Globus pallidus (tissue), 1 donor: ENCODE measurements at places on chromosomes 16 and 17.

DNA sequence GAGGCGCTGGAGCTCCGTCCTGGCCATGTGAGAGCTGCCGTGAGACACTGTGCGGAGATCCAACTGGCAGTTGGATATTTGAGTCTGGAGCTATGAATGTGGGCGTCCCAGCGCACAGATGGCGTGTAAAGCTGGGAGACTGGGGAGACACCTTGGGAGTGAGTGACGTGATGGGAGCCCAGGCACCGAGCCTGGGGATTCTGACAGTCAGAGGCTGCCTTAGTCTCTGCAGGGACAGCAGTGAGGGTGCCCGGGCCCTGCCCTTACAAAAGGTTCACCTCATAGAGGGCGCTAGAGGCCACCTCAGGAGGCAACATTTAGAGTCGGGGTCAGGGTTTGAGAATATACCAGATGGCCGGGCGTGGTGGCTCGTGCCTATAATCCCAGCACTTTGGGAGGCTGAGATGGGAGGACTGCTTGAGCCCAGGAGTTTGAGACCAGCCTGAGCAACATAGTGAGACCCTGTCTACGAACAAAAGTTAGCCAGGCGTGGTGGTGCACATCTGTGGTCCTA is 194.1 kb upstream of the GSE1 start:
- DNase-seq: no peak

- DNase-seq: no peak
Measured at GRCh38 chr16:15484662-15485061, 50.3 kb downstream of the BMERB1 start.

GRCh38 chr16:80804056-80804525 is 307 bp downstream of the CDYL2 start:
- DNase-seq: no peak

DNA sequence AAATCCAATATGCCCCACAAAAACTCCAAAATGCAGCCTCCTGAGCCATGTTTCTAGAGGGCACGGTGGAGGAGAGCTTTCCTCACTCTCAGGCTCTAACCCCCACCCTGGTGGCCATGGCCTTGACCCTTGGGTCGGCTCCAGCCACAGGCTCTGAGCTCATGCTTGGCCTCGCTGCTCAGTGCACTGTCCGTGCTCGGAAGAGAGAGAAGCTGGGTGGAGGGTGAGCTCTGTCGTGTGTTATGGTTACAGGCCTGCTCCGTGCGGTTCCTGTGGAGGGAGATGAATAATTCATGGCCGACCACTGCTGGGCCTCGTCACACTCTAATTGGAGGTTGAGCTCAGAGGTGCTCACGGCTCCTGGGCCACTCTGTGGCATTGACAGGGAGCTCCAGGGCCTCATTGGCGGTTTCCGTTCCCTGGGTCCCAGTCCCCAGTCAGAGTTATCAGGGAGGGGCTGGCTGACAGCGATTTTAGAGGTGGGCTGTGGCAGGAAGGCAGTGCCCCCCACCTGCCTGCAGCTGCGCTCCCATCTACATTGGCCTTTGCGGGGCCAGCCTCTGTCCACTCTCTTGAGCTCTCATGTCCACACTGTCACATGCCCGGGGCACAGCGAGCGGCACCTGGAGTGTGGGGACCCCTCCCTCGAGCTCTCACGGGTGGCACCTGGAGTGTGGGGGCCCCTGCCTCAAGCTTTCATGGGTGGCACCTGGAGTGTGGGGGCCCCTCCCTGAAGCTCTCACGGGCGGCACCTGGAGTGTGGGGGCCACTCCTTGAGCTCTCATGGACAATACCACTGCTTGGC is 24.9 kb downstream of the ACSF3 start:
- no peak for DNase-seq

DNA sequence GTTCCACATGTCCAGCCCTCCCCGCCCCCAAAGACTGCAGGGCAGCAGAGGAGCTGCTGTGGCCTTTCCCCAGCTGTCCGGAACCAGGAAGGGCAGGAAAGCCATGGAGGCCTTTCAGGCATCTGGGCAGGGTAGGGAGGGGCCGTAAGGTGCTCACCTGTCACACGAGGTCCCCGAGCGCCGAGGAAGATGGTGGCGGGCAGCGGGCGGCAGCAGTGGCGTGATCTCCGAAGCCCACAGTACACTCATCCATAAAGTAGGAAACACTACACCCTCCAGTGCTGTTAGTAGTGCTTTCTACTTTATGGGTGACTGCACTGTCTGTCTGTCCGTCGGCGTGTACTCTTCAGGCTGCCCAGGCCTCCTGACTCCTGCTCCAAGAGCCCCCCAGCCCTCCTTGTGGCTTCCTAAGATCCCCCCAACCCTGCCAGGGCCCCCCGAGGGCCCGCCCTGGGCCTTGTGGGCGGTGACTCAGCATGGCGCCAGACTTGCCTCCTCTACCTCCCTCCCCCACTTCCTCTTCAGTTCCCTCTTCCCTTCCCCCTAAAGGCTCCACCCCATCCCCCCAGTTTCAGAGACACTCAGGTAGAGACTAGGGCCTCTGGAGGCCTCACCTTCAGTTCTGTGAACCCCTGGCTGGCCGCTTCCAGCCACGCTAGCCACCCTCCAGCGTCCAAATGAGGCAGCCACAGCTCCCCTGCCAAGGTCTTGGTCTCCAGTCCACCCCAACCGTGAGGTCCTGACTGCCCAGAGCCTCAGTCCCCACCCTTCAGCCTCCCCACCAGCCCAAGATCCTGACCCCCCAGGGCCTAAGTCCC is 2.6 kb upstream of the TSPOAP1 start:
- DNase-seq: no peak

DNA sequence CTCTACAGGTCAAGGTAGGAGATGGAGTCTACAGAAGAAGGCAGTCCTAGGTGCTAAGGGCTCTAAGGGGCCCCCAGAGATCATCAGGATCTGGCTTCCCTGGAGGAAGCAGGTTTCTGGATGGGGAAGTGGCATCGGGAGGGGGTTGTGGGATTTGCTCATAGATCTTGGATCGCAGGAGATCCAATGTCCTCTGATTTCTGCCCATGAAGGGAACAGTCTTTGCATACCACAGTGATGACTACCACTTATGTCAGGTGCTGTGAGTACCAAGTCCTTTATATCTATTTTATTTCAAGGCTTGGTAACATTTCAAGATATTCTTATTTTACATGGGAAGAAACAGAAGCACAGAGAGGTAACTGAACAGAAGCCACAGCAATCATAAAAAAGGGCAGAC is 164.0 kb downstream of the RGS9 start:
- DNase-seq: no peak

GRCh38 chr17:81061027-81061735 is 26.2 kb downstream of the BAIAP2 start:
- no peak for DNase-seq

GRCh38 chr17:31310886-31311285 is 3.0 kb downstream of the EVI2B start:
- no peak for DNase-seq

GRCh38 chr17:19867329-19868078 is at the start of gene ULK2:
TSS of gene ULK2 (minus strand) at chr17:19867936. CDS start at chr17:19867417, 519 bp downstream.
- peak; percentile 71 for DNase-seq

- DNase-seq: no peak
Measured at GRCh38 chr17:47738178-47738577, 5.1 kb downstream of the TBX21 start.

DNA sequence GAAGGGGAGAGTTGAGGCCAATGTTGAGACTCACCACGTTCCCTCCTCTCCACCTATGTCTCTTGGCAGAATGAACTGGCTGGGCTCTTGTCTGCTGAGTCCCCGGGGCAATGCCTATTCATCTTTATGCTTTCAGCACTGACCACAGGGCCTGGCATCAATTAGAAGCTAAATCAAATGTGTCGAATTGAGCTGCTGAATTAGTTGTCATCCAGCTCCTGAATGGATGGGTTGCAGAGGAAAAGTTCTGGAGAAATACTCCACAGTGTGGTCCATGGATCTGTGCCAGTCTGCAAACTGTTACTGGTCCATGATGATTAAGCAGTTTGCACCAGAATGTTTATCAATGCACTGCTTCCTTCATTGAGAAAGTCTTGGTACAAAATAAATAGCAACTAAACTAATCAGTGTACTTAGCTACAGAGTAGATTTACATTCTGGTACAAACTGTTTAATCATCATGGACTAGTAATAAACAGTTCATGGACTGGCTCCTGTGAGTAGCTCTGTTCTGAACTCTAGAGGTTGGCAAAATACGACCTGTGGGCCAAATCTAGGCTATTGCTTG is 4.6 kb downstream of the CNGB1 start:
- no peak for DNase-seq

DNA sequence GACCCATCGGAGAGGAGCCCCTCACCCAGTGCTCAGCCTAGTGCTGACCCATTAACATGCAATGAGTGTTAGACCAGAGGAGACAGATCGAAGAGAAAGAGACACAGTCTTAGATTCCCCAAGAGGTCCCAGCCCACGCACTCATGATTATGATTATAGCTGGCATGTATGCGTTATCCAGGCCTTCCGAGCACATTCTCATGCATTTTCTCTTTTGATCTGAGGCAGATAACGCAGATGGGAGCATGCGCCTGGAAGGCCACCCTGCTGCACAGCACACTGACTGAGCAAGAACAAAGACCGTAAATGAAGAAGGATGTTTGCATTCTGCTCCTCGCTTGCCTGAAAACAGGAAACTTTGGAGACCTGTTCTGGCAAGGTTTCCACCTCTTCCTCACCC is 232.7 kb downstream of the SOX9 start:
- DNase-seq: no peak

DNA sequence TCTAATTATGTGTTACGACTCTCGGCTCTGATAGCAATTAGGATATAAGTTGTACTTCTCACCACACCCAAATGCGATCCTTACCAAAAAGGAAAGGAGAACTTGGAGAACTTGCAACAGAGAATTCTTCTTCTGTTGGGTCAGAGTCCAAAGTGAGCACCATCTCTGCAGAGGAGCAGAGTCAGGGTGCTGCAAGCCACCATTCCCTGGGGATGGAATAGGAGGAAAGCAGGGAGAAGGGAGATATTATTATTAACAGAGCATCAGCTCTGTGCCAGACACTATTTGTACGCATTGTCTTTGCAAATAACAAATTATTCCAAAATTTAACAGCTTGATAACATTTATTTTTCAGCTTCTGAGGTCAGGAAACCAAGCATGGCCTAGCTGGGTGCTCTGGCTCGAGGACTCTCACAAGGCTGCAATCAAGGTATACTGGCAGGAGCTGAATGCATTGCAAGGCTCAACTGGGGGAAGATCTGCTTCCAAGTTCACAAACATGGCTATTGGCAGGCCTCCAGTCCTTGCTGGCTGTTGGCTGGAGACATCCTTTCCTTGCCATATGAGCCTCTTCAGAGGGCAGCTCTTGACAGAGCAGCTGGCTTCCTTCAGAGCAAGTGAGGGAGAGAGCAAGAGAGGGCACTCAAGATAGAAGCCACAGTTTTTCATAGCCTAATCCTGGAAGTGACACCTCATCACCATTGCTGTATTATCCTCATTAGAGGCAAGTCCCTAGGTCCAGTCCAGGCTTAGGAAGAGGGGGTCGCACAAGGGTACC is 296.2 kb upstream of the CDH5 start:
- DNase-seq: peak; percentile 42
